ENCODE measurements at places on chromosomes 1 and 21. TPM values are rescaled to one million over a fixed set of nuclear protein-coding genes. Genes with fewer than 3 reads are reported as not detected.

GRCh38 chr1:210239349-210240111, 6.9 kb downstream of the SERTAD4 start:
- peak; percentile 71 for DNase-seq

DNA sequence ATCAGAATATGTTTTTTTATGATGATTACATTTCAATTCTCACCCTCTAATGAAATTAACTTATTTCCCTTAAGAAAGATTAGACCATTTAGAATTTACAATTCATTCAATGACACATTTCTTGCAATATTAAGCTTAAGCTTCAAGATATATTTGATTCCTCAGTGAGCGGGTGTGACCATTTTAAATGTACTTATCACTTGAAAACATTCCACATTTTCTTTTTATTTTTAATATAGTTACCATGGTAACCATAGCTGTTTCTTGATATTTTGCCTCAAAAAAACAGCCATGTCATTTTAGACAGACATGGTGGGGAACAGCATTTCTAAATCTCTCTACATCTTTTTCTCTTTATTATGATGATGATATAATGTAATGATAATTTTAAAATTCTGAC, 1029.0 kb upstream of the B3GALT2 start:
- no peak for DNase-seq

GRCh38 chr1:77687519-77687906, 5.1 kb upstream of the ZZZ3 start:
- DNase-seq, result no peak

- DNase-seq, result peak; percentile 77
Measured at GRCh38 chr1:155226910-155227260, 18.4 kb downstream of the MTX1 start.

GRCh38 chr21:31752352-31752751, 20.4 kb upstream of the SCAF4 start:
- DNase-seq, result no peak

- no peak for DNase-seq
Measured at GRCh38 chr1:205448540-205449253, 7.1 kb downstream of the BLACAT1 start.

DNA sequence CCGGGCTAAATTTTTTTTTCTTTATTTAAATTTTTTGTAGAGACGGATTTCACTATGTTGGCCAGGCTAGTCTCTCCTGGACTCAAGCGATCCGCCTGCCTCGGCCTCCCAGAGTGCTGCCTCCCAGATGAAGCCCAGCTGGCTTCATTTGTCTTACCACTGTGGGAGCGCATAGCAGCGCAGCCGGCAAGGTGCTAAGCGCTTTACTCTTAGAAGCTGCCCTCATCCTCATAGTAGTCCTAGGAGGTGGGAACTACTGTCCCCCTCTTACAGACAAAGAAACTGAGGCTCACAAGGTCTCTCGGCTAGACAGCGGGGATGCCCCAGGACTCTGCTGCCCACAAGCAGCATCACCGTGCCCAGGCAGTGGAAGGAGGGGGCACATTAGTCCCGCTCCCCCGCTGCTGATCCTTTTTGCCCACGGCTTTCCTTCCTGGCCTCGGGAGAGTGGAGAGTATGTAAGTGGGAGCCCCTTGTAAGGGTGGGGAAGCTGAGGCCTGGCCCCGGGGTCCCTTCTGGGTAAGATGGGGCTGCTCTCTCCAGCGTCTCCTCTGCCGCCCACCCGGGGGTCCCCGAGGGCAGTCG, 726 bp downstream of the TMEM54 start:
- DNase-seq, result peak; percentile 89

GRCh38 chr1:97186381-97186780, 464.8 kb downstream of the PTBP2 start:
- DNase-seq, result no peak

GRCh38 chr1:26858160-26858559, 4.8 kb upstream of the SFN start:
- DNase-seq, result no peak

GRCh38 chr1:88890791-88891317, 513 bp downstream of the GTF2B start:
- DNase-seq, result no peak

DNA sequence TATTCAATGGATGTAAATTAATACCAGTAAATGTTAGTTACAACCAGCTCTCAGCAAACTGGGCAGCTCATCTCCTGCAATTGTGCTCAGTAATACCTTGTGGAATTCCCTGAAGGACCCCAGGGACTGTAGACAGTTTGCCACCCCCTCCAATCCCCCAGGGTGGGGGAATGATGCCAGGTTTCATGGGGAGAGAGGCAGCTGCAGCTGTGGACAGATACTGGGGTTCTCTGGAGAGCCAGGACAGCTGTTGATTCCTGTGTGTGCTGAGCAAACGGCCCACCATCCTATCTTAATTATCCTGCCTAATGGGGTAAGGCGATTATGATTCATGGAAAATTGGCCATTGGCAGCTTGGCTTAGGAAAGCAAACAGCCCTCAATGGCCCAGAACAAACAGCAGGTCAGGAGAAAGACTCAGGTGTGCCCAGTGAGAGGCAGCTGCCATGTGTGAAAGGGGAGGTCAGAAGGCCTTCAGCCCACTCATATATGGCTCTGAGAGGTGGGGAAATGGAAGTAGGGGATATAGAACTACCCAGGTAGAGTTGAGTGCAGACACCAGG, 148.9 kb upstream of the CTTNBP2NL start:
- DNase-seq, result no peak

DNA sequence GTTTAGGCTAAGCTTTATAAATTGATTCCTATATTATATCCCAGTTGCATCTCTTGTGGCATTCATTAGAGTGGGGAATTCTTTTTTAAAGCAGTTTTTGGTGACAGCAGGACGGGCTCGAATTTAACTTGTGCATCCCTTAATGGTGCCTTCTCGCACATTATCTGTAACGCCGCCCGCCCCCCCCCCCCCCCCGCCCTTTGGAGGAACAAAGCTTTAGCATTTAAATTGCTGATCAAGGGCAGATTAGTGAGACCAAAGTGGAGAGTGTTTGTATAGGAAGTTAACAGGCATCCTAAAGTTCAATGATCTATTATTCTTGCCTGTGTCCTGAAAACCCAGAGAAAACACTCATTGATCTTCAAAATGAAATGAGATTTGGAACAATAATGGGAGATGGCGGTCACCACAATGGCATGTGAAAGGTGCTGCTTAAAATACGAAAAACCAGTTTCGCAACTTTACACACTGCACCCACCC, 2.2 kb downstream of the LMO4 start:
- peak; percentile 84 for DNase-seq

GRCh38 chr1:38898653-38899230, 17.4 kb upstream of the GJA9 start:
- peak; percentile 72 for DNase-seq

DNA sequence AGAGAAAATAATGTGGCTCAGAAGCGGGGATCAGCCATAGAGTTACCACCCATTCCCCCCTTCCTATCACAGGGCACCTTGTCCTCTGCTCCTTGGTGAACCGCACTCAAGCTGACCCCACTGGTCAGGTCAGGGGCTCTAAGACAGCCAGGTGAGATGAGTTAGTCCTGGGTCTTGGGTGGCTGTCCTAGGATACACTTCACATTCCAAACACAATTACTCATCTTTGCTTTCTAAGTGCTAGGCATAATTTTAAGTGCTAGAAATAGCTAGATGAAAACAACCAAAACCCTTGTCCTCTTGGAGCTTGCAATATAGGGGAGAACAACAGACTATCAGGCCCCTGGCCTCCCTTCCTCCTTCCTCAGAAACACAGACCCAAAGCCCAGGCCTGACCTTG, 7.8 kb upstream of the MUTYH start:
- DNase-seq, result peak; percentile 72

DNA sequence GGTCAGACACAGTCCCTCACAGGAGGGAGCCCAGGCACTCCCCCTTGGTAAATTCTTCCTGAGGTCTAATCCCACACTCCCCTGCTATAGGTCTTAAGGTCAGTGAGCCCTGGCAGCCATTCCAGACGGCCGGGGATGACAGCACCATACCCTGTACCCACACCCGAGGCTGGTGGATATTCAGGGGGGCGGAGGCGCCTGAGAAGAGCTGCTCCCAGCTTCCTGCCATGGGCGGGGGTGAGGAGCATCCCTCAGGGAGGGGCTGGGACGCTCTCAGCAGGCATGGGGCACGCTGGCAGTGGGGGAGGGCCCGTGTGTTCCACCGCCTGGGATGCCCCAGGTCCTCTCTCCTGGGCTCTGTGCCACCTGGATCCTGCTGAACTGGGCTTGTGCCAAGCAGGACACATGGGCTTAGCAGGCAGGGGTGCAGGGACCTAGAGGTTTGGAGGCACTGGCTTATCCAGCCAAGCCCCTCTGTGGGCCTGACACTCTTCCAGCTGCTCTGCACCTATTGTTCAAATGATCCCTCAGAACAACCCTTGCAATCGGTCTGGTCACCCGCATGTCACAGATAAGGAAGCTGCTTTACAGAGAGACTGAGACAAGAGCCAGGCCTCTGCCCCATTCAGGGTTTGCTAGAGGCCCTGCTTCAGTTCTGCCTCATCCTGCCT, 5.7 kb upstream of the ADGRB2 start:
- DNase-seq, result no peak

- no peak for DNase-seq
Measured at GRCh38 chr1:25848531-25848930, 10.7 kb downstream of the AUNIP start.

DNA sequence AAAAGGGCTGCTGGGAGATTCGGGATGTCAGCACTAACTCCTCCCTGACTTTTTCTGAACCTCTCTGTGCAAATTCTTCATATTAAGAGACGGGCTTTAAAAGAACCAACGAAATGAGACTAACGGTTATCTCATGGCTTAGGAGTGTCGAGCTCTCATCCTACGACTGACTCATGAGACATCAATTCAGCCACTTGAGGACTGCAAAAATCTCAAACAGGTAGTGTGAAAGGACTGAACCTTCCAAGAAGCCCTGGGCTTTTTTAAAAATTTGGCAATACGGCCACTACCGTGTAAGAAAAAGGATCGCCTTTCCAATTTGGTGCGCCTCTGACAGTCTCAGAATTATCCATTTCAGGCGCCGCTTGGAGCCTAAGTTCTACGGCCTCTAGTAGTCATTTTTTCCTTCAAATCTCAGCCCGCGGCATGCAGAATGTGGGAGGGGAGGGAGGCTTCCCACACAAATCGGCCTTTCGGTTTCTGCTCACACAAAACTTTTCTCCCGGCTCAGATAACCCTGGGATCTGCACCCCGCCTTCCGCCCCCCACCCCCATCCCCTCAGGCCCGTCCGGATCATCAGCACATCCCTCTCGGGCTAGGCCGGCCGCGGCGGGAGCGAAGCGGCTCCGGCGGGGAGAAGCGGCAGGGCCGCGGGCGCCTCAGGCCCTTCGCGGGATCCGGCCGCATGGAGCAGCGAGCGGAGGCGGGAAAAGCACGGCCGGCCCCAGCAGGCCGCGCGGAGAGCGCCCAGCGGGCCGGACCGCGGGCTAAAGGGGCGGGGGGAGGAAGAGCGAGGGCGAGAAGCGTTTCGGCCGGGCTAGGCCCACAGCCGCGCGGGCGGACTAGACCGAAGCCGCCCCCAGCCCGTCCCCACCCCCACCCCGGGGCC, 618 bp downstream of the HNRNPR start:
- DNase-seq, result peak; percentile 37

- DNase-seq, result peak; percentile 95
Measured at GRCh38 chr1:207805841-207806421, 54.1 kb downstream of the CD46 start.

GRCh38 chr1:183544598-183545297, 45.5 kb downstream of the NCF2 start:
- no peak for DNase-seq

- DNase-seq, result peak; percentile 98
Measured at GRCh38 chr1:21816602-21817302, 4.7 kb downstream of the LDLRAD2 start.

DNA sequence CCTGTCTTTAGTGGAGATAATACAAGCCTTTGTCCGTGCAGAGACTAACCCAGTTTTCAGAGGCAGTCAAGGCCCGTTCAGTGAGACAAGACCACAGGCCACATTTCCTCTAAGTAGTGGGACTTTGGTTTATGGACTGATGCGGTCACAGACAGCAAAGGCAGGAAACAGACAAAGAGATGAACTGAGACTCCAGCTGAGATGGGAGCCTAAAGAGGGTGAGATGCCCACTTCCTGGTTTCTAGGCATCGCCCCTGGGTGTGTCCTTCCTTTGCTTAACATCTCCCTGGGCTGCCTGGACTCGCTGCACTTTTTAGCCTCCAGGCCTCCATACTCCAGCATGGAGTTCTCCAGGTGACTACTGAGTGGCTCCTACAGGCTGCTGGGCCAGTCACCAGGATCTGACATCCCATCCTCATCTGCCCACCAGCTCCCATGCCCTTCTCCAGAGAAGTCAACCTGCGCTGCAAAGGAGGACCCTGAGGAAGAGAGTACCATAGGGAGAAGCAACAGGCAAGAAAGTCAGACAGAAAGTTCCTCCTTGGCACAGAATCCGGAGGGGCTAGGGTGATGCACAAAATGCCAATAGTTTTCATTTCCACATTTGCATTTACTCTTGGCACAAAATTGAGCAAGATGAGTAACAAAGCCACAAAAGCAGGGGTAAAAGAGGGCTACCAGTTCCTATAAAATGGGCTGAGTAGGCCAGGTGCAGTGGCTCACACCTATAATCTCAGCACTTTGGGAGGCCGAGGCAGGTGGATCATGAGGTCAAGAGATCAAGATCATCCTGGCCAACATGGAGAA, 15.1 kb downstream of the THEMIS2 start:
- DNase-seq, result no peak

DNA sequence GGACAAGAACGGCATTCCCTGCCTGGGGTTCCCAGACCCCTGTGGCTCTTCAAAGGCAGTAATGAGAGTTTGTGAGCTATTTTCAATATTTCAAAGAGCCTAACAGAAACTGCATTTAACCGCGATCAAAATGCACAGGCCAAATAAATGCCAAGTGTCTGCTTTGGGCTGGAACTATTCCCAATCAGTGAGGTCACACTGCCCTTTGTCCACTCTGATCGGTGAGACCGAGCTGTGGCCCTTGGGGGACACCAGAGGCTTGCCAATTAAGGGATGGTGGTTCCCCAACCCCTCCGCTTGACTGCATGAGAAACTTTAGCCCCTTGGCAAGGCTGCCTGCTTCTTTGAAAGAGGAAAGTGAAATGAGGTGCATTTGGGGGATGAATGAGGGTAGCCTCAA, 20.3 kb downstream of the CSMD2 start:
- no peak for DNase-seq

GRCh38 chr1:155858800-155859233, 550 bp upstream of the SYT11 start:
- no peak for DNase-seq

CLEC20A gene
- total RNA-seq, result under 0.01 TPM

CYP4A11 gene
- total RNA-seq, result not detected

TNFRSF25 gene
- total RNA-seq, result 5.0 TPM

LCE1A gene
- total RNA-seq, result not detected

APOBEC4 gene
- under 0.01 TPM for total RNA-seq

LPAR3 gene
- total RNA-seq, result 0.29 TPM

KCNK2 gene
- total RNA-seq, result 161 TPM

SLC1A7 gene
- under 0.01 TPM for total RNA-seq

TNFSF18 gene
- 0.29 TPM for total RNA-seq

TNFRSF14 gene
- total RNA-seq, result 36.6 TPM

C1orf141 gene
- not detected for total RNA-seq
